ENCODE measurements at places on chromosomes 2 and 18. TPM values are rescaled to one million over a fixed set of nuclear protein-coding genes. Genes with fewer than 3 reads are reported as not detected.
A peak's percentile ranks its signal among the peaks of the same experiment; 100 is the strongest.

Gene SLC16A14
- total RNA-seq = 0.56 TPM

Gene ALK
- total RNA-seq = not detected

Gene ITGB6
- under 0.01 TPM for total RNA-seq

Gene ALPP
- total RNA-seq = not detected

Gene MAPK4
- not detected for total RNA-seq

DNA sequence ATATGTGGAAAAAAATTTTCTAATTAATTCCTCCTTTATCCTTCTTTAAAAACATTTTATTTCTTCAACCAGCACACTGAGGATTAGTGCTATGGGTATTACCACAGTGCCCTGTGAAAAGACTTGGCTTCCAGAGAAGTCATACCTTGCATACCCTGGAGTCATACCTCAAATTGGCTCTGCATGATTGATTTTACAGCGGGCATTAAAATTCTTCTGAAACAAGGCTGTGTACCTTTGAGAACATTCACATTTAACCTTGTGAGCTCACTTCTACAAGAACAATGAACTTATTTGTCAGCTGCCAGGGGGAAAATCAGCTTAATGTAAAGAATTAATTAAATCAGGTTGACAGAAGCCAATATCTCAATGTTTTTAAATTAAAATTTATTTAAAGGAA is 44.6 kb downstream of the SLC35F5 start:
- DNase-seq = no peak

DNA sequence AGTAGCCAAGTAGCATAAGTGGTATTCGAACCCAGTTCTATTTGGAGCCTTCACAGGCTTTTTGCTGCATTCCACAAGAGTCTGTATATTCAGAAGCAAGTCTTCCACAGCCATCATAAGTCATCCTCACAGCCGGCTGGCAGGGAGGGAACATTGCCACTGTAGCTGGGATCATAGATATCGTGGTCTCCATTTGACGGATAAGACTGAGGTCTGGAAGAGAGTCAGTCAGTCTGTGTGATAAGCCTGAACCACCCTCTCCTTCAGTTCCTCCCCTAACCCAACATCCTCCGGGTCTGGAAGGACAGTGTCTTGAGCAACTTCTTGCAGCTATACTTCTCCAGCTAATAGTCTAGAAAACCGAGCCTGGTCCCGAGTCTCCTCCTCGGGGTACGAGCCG is 17.0 kb upstream of the C1QL2 start:
- no peak for DNase-seq

DNA sequence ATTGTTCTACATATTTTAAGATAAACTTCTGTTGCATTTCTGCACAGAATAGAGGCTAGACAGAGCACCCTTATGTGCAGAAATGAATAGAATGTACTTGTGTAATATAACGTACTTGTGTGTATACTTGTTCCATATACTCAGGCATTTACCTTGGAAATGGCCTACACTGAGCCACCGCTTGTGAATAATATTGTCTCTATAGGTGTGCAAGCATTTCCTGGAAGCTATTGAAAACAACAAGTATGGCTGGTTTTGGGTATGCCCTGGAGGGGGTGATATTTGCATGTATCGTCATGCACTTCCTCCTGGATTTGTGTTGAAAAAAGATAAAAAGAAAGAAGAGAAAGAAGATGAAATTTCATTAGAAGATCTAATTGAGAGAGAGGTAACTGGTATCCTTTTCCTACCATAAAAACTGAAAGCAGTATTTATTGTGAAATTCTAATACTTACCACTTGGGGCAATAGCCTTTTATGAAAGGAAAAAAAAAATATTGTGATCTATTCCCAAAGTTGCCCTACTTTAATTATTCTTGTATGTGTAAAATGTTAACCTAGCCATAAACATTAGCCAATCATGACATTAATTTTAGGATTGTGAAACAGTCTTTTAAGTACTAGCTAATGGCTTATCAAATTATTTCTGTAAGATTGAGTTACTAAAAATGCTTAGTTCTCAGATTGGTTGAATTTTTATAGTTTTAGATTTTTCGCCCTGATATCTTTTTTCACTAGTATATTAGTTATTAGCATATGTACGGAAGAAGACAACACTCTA is 18.0 kb downstream of the ZC3H15 start:
- peak; percentile 37 for DNase-seq

DNA sequence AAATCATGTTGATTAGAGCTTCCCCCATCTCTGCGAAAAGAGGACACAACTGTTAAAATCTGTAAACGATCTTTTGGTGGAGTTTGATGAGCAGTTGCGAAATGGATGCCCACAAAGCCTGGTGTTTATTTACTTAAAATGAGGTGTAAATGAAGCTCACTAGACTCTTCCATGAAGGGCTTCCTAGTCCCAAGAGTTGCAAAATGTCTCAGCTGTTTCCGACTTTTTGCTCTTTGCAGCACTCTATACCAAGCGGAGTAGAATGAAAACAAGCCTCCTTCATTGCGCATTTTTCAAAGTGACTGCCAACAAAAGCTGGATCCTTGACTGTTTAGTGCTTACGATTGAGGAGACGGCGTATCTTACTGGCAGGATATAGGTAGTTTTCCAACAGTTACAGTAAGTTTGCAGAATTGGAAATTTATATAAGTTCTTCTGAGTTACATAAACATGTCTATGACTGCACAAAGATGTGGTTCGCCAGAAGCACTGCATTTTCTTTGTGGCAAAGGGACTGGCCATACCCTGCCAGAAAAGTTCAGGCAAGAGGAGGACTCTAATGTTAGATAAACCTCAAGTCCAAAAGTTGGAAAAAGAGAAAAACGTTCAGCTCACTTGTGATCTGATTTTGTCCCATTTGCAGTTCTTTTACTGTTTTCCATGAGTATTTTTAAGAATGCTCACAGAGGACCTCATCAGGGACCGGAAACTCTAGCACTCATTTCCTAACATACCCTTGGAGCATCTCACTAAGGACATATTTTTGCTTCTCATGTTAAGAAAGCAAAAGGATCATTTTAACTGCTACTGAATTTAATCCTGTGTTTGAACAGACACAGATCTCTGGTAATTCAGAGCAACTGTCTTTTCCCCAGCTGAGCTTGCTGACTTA is 42.7 kb downstream of the COLEC12 start:
- peak; percentile 48 for DNase-seq

GRCh38 chr2:61737841-61738240 is 116.0 kb downstream of the FAM161A start:
- no peak for DNase-seq

- no peak for DNase-seq
Observed at GRCh38 chr2:144385381-144385780, 134.5 kb downstream of the ZEB2 start.

DNA sequence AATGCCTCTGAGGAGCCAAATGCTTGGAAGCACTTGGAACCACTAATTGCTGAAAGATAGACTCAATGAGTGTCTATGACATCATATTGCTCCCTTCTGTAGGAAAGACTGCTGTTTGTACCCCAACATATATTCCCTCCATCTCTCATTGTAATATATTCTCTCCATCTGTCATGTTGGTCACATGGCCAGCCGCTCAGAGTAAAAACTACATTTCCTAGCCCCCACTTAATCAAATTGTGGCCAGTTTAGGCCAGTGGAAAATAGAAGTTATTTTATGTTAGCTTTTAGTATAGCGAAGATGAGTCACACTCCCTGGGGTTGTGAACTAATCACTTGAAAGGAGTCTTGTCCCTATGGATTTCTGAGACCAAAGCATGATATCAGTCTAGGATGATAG is 160.2 kb downstream of the HNMT start:
- no peak for DNase-seq

- no peak for DNase-seq
Observed at GRCh38 chr2:85527787-85528186, 11.2 kb upstream of the MAT2A start.

DNA sequence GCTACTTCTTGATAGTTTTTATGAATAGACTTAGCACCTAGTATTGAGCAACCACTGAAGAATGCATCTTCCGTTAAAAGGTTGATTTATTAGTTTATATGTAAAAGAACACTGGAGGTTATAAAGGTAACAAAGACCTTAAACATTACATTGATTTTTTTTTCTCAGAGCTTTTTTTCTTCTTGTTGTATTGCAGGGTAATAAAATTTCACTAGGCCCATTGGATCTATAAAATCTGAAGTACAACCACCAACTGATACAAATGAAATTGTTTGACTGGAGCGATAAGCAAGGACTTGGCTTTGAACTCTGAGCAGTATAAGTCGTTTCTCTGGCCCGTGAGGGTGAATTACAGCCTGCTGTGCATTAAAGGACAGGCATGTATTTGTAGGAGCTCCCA is 344.0 kb downstream of the LRRTM1 start:
- DNase-seq = no peak

GRCh38 chr2:217254111-217254510 is 394.2 kb upstream of the TNP1 start:
- DNase-seq = no peak

Measured in IMR-90 (cell line).